ENCODE measurements at places on chromosomes 5 and 9. TPM values are rescaled to one million over a fixed set of nuclear protein-coding genes. Genes with fewer than 3 reads are reported as not detected.
A peak's percentile ranks its signal among the peaks of the same experiment; 100 is the strongest.

CCDC183 gene
- 25.2 TPM for total RNA-seq

OR1J2 gene
- total RNA-seq, result not detected

DPYSL3 gene
- 35.2 TPM for total RNA-seq

FOXD4L5 gene
- not detected for total RNA-seq

GRCh38 chr5:141926434-141926833, 2.8 kb downstream of the DELE1 start:
- no peak for DNase-seq

GRCh38 chr5:83475391-83475863, 3.9 kb downstream of the VCAN start:
- DNase-seq, result no peak

DNA sequence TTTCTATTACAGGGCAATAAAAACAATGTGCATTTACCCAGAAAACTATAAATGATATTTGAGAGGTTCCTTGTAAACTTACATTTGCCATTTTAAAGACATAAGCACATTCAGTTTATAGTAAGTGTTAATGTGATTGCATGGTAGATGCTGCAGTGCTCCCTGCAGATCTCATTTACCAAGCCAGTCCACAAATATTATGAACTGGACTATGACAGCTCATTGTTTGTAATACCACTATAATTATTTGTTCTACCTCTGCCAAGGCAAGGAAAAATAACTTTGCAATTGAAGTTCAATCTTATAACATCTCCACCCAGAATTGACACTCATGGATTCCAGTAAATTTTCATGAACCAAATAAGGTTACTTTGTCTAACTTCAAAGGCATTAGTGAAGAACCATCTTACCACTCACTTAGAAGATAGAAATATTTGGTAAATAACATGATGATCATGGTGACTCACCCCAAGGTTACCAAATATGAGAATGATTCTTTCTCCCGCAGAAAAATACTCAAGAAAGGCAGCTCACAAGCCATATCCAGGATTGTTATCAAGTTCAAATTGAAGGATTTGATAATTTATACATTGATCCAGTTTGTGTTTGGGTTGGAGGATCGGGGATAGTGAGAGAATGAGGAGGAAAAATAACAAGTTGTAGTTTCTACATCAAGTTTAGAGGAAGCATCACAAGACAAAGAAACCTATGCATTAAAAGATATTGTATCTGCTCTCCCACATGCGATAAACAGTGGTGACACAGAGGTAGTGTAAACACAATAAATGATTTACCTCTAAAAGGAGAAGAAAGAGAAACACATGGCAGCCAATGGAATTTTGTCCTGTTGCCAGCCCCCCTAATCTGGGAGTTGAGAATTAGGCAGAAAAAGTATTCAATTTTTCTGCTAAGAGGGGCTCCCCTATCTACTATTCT, 29.5 kb downstream of the CDH9 start:
- no peak for DNase-seq

DNA sequence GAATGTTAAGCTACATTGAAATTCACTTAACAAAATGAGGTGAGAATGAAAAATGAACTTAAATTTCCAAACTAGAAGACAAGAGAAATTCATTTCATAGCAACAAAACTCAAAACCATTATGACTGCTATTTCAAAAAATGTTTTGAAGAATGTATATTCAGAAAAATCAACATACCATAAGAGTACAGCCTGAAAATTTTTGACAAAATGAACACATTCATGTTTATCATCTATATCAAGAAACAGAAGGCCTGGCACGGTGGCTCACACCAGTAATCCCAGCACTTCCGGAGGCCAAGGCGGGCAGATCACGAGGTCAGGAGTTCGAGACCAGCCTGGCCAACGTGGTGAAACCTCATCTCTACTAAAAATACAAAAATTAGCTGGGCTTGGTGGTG, 4.2 kb upstream of the IL6ST start:
- no peak for DNase-seq

DNA sequence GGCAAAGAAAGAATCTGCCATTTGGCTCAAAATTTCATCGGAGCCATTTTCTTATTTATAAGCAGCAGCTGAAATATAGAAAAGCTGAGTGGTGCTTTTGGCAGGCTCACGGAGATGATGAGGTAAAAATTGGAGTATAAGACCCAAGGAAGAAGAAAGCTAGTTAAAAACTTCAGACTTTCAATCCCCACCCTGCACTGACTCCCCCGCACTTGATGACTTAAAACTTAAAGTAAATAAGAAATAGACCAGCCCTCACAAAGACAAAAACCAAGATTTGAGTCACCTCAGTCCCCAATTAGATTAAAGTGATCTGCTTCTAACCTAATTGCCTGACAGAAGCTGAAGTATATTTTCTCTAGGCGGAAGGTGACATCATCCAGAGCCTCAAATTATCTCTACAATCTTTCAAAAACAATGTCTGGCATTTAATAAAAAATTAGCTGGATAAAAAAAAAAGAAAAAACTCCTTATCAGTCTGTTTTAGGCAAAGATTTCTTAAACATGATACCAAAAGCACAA, 124.0 kb upstream of the PJA2 start:
- DNase-seq, result no peak

GRCh38 chr9:134127065-134127580, 8.8 kb upstream of the WDR5 start:
- DNase-seq, result no peak

DNA sequence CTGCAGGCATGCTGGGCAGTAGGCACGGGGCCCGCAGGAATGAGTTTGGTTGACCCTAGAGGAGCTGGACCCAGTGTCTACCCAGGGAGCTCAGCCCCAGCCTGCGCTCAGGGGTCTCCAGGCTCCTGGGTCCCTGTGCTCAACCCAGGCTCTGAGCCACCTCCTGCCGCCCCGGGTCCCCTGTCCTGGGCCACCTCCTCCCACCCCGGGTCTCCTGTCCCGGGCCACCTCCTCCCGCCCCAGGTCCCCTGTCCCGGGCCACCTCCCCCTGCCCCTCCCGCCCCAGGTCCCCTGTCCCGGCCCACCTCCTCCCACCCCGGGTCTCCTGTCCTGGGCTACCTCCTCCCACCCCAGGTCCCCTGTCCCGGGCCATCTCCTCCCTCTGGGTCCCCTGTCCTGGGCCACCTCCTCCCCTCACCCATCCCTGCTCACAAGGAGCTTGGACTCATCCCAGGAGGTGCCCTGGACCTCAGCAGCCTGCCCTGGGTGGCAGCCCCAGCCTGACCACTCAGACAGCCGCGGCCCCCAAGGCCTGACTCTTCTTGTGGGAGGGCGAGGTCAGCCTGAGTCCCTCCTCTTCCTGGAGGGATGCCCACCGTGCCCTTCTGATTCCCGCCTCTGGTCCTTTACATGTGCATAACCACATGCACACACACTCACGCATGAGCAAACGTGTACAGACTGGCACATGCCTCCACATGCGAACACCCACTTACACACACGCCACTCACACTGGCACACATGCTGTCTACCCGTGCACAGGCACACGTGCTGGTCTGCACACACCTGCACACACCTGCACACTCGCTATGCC, 2.4 kb downstream of the LCN12 start:
- no peak for DNase-seq

DNA sequence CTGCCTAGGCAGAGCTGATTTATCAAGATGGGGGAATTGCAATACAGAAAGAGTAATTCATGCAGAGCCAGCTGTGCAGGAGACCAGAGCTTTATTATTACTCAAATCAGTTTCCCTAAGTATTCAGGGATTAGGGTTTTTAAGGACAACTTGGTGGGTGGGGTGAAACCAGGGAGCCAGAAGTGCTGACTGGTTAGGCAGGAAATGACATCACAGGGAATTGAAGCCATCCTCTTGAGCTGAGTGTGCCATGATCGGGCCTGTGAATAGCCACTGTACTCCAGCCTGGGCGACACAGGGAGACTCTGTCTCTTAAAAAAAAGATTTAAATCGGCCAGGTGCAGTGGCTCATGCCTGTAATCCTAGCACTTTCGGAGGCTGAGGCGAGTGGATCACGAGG, 45.3 kb upstream of the CDK5RAP2 start:
- DNase-seq, result no peak

DNA sequence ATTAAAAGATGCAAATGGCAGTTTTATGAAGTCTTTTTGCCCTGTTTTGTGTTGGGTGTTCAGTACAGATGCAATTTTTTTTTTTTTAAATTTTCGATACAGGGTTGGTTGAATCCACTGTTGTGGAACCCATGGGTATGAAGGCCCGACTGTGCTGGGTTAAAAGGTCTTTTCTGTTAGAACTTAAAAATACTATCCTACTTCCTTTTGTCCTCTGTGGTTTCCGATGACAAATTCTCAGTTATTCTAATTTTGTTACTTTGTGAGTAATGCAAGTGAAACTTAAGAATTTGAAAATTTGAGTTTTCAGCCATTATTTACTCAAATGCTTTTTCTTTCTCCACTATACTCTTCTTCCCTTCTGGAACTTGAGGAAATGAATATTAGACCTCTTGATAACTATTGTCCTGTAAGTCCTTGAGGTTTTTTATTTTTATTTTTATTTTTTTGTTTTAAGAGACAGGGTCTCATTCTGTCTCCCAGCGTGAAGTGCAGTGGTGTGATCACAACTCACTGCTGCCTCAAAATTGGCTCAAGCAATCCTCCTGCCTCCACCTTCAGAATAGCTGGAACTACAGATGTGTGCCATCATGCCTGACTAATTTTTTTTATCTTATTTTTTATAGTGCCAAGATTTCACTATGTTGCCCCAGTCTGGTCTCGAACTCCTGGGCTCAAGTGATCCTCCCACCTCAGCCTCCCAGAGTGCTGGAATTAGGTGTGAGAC, 67.5 kb downstream of the ZCCHC7 start:
- DNase-seq, result no peak

GRCh38 chr9:97319395-97319794, 11.9 kb downstream of the CCDC180 start:
- no peak for DNase-seq

GRCh38 chr9:96022445-96023051, 147.1 kb downstream of the ERCC6L2 start:
- DNase-seq, result peak; percentile 36

All from transverse colon (tissue), 4 donors.